ENCODE measurements at places on chromosomes 16 and 17.

DNA sequence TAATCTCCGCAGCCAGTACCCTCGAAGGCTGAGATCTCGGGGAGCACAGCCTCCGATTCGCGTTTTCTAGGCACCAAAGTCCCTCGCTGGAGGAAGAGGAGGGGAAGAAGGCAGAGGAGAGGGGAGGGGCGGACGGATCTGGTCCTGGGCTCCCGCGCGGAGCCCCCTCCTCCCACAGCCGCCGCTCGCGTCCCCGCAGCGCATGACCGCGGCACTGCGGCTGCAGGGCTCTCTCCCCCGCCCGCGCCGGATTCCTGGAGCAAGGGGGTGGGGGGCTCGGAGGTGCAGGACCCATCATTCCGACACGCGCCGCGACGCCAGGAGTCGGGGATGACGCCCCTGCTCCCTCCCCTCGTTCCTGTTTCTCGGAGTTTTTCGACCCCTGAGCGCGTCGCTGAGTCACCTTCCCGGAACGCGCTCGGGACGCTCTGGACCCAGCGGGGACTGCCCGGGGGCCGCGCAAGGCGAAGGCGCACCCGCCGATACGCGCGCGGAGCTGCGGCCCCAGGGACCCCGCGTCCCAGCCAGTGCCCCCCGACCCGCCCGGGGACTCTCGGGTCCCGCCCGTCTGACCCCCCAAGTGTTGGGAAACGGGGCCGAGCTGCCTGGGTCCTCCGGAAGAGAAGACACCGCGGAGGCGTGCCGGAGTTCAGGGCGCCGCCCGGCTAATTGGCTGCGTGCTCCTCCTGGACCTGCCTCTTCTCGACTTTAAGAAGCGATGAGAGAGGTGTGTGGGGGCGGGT is 1.4 kb upstream of the SPHK1 start:
- DNase-seq, result no peak

DNA sequence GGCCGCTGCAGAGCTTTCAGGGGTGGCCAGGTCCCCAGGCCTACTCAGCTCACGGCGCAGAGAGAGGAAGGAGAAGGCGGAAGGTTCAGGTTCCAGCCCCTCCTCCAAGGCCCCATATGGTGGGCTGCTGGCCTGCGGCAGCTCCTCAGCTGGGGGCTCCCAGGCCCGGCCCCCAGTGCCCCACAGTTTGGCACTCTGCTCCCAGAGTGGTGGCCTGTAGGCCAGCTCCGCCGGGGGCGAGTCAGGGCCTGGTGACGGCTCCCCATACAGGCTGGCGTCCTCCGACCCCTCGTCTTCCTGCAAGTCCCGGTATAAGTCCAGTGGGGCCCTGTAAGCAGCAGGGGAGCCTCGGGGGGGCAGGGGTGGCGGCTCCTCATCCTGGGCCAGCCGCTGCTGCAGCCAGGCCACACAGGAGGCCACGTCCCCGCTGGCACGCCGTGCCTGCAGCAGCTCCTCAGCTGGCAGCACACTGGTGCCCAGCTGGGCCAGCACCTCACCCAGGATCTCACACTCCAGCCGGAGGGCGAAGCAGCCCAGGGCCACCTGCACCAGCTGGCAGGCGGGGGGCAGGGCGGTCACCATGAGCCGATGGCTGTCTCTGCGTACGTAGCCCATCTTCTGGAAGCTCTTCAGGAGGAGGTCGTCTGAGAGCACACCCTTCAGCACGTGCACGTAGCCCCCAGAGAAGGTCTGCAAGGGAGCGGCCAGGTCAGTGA is 3.7 kb downstream of the SPATA2L start:
- no peak for DNase-seq

GRCh38 chr17:79916991-79917901 is 78.0 kb upstream of the CBX4 start:
- no peak for DNase-seq

- no peak for DNase-seq
Observed at GRCh38 chr16:89256651-89257254, 39.2 kb downstream of the ZNF778 start.

- DNase-seq, result no peak
Observed at GRCh38 chr17:45388604-45389325, 43.9 kb downstream of the ARHGAP27 start.

DNA sequence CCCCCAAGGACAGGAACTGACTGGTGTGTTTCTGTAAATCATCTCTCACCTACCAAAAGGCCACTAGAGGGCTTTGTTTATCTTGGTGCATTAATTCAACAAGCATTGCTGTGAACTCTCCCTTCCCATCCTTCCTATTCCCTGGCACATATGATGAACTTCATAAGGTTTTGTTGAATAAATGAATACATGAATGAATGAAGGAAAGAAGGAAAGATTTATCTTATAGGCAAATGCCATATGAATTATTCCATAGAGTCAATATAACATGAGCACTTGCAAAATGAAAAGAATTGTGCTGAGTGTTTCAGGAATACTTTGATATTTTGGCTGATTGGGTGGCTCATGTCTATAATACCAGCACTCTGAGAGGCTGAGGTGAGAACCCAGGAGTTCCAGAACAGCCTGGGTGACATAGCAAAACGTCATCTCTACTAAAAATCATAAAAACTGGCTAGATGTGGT is 4.3 kb downstream of the SPDYE4 start:
- DNase-seq, result no peak

GRCh38 chr17:70120425-70120824 is 45.4 kb downstream of the KCNJ16 start:
- no peak for DNase-seq

- no peak for DNase-seq
Observed at GRCh38 chr16:89325861-89326471, 108.5 kb downstream of the ZNF778 start.

DNA sequence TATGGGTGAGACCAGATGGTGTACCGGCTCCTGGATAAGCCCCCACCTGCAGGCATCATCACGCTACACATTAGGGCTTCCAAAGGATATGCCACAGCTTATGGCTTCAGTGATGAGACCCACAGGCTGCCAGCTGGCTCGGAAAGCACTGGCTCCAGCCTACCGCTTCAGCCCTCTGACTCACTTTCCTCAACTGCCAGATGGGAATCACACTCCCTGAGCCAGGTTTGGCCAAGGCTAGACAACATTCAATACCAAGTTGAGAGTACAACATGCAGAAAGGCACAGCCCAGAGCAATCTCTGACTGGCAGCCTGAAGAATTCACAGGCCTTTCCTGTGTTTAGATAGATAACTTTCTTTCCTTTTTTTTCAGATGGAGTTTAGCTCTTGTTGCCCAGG is 10.3 kb downstream of the CENPV start:
- no peak for DNase-seq

DNA sequence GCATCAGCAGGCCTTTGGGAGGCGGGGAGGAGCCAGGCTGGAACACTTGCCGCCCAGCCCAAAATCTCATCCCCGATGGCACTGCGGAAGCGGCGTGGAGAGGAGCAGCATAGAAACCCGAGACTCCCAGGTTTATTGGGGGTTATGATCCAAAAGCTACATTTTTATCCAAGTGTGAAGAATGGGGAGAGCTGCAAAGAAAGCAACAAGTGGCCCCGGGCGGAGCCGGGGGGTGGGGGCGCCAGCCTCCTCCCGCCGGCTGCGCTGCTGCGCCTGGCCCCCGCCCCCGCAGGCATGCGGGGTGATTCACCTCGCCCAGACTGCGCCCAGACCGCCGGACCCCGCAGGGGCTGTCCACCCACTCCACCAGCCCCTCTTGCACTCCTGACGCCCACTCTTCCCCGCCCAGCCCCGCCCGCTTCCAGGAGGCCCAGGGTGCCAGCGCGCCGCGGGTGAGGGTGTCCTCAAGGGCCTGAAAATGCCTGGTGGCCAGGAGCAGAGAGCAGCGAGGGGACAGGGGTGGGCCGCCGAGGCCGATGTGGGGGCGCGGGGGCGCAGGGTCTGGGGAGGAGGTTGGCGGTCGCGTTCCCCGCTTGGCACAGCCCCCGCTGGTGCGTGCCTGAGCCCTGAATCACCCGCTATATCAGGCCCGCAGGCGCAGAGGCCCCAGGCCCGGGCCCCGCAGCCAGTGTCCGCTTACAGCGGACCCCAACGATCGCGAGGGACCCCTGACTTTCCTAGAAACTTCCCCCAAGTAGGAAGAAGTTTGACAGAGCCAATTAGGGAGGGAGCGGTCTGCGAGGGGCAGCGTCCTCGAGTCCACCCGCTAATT is 1.3 kb downstream of the CAVIN1 start:
- DNase-seq, result no peak

GRCh38 chr17:78358538-78359320 is 1.1 kb downstream of the SOCS3 start:
- DNase-seq, result no peak

DNA sequence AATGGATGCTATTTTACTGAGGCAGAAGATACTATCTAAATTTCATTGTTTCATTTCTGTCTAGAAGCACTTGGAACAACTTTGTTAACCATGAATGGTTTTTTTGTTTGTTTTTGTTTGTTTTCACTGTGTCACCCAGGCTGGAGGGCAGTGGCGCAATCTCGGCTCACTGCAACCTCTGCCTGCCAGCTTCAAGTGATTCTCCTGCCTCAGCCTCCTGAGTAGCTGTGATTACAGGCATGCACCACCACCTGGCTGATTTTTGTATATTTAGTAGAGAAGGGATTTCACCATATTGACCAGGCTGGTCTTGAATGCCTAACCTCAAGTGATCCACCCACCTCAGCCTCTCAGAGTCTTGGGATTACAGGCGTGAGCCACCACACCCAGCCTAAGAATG is 40.5 kb downstream of the ABHD15 start:
- DNase-seq, result no peak

- DNase-seq, result no peak
Observed at GRCh38 chr16:24863582-24864437, 18.0 kb downstream of the SLC5A11 start.

- DNase-seq, result no peak
Observed at GRCh38 chr16:81626181-81626674, 152.9 kb upstream of the PLCG2 start.

DNA sequence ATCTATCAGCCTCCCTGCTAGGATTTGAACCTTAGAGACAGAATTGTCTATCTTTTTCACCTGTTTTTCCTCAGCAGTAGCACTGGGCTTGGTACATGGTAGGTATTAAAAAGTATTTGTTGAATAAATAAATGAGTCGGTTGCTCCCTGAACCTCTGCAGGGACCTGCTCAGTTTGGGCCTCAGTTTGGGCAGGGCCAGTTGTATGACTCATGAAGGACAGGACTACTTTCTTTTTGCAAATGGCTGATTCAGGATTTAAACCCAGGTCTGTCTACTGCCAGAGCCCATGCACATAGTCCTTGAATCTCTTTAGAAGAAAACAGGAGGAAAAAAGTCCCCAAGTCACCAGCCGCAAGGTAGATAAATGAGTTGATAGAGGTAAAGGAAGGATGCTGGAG is 3.1 kb downstream of the MMP2 start:
- no peak for DNase-seq

- no peak for DNase-seq
Observed at GRCh38 chr16:8972843-8973586, 9.3 kb upstream of the USP7 start.

DNA sequence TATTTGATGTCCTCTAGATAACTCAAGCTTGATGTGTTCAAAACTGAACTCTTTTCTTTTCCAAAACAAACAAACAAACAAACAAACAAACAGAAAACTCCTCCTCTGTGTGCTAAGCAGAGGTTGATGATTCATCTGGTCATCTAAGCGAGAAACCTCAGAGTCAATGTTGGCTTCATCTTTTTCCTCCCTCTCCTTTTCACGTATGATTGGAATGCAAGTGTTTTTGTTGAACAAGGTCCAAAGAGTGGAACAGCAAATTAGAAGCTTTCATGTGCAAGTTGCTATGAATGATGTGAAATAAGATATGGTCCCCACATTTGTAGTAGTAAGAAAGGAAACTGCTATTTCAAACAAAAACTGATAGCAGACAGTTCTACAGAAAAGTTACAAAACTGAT is 52.5 kb downstream of the TBX4 start:
- DNase-seq, result no peak

- no peak for DNase-seq
Observed at GRCh38 chr16:28180655-28181460, 30.9 kb downstream of the XPO6 start.

DNA sequence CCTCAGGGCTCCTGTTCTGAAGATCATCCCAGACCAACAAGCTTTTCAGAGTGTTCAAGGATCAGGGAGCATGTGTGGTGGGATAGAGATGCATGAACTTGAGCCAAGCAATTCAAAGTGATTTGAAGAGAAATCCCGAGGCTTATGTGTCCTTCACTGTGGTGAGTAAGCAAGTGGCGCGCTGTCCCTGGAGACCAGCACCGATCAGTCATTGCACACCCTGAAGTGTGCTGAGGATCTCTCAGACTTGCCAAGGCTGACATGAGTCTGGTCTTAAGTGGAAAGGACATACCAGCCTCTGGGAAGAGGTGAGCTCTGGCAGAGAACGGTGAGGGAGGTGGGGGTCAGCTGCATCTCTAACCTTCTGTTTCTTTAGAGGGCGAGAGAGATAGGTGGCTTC is 43.8 kb upstream of the CDH13 start:
- DNase-seq, result no peak

GRCh38 chr17:7632492-7632894 is 2.6 kb downstream of the SHBG start:
- no peak for DNase-seq

GRCh38 chr17:51845776-51846175 is 312.7 kb downstream of the CA10 start:
- no peak for DNase-seq

- no peak for DNase-seq
Observed at GRCh38 chr17:80773243-80773991, 218.2 kb upstream of the CHMP6 start.

DNA sequence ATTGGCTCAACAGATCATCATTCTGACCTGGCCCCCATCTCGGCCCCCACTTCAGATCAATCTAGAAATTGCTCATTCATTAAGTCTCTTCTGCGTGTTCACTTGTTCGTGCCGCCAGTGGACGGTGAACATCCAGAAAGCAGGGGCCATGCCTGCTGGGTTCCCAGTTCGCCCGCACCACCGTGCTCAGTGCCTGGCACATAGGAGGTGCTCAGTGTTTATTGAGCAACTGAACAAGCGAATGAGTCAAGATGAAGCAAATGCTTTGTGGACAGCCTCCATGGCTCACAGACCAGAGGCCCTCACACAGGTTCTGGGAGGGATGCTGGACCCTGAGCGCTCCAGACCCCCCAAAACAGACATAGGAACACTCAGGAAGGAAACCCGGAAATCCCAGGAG is 13.9 kb downstream of the BEAN1 start:
- DNase-seq, result no peak

DNA sequence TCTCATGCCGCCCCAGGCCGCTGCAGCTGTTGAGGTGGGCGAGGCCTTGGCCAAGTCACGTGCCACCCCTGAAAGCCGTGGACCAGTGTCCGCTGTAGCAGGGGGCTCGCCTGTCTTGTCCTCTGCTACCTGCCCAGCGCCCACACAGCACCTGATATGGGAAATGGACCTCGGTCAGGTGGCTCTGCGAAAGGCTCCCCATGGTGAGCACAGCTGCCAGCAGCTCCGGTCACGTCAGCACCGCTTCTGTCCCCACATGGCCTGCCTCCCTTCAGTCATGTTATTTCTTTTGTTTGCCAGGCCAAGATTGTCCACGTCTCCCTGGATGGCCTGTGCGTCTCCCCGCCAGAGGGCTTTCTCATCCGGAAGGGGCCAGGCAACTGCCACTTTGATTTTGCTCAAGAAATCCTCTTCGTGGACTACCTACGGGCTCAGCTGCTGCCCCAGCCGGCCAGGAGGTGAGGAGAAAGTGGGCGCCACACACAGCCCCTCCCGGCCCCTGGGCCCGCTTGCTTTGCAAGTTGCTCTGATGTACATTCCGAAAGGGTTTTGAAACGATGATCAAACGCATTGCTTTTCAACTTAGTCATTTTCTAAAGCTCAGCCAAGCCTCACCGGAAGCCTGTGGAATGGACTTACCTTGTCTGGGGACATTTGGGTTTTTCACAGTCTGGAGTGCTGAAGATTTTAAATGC is 219.8 kb downstream of the KATNIP start:
- DNase-seq, result no peak

GRCh38 chr16:58462997-58463941 is 36.7 kb upstream of the NDRG4 start:
- DNase-seq, result no peak

Measured in cortex of kidney (tissue), 1 donor.